Left hindlimb (tissue), 1 donor: ENCODE measurements at places on chromosomes 11 and 22.

DNA sequence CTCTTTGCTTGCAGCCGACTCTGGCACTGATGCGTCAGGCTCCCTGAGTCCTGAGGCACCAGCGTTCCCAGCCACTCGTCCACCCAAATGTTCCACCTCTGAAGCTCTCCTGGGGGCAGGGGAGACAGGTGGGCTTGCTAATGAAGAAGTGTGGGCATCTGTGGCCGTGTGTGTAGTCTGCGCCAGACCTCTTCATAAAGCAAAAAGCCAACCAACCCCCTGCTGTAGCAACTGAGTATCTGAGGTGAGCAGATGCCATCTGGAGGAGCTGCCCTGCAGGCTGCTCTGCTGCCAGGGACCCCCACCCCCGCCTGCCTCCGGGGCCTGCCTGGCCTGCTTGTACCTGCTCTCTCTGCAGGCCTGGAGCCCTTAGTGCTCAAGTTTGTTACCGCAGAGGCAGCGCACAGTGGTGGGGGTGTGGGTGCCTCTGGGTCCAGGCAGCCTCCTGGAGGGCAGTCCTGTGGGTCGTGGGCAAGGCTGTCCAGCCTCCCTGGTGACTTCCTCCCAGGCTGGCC, 272.5 kb downstream of the TBC1D22A start:
- DNase-seq: no peak

GRCh38 chr11:63491240-63491587, 247 bp upstream of the PLAAT5 start:
- DNase-seq: no peak

- no peak for DNase-seq
Measured at GRCh38 chr11:13535819-13536218, 40.0 kb upstream of the PTH start.

GRCh38 chr22:23128269-23129108, 13.3 kb downstream of the RSPH14 start:
- peak; percentile 83 for DNase-seq

- no peak for DNase-seq
Measured at GRCh38 chr11:80519596-80520506, 1079.0 kb upstream of the TENM4 start.

DNA sequence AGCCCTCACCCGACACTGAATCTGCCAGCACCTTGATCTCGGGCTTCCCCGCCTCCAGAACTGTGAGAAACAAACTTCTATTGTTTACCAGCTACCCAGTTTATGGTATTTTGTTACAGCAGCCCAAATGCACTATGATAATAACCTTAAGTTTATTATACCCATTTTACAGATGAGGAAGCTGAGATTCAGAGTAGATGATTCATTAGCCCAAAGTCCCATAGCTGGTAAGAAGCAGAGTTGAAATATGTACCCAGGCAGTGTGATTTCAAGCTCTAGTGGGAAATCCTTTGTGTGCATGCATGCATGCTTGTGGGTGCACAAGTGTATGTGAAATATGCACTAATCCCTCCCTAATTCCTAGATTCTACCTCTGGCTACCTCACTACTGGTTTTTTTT, 7.9 kb downstream of the GRIK4 start:
- DNase-seq: no peak

GRCh38 chr11:60844870-60845221, 2.9 kb downstream of the CCDC86 start:
- DNase-seq: no peak

DNA sequence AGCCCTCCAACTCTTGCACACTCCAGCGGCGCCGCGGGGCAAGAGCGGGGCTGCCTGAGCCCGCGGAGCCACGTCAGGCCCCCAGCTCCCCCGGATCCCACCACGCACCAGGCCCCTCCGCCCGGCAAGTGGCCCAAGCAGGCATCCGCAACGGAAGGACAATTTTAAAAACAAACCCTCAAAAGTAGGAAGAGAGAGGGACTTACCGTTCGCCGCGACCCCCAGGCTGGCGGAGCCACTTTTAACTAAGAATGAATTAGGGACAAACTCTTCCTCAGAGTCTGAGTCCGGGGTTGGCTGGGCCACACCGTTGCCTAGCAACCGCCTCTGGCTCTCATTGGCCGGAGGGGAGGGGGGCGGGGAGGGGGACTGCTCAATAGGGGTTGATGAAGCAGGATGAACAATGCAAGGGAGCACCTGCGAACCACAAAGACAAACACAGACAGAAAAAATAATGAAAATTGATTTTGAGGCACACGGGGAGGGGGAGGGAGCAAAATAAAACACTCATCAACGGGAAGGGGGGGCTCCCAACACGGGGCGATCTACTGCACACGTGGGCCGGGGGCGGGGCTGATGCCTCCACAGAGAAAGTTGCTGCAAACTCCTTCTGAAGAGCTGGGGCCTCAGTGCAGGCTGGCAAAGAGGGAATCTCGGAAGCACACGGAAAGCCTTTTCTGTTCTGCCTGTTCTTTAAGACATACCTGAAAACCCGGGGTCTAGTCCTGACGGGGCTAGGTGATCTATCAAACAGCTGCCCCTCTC, 387.5 kb upstream of the NARS2 start:
- DNase-seq: peak; percentile 80

- DNase-seq: no peak
Measured at GRCh38 chr11:118290923-118291322, 13.6 kb upstream of the CD3E start.

DNA sequence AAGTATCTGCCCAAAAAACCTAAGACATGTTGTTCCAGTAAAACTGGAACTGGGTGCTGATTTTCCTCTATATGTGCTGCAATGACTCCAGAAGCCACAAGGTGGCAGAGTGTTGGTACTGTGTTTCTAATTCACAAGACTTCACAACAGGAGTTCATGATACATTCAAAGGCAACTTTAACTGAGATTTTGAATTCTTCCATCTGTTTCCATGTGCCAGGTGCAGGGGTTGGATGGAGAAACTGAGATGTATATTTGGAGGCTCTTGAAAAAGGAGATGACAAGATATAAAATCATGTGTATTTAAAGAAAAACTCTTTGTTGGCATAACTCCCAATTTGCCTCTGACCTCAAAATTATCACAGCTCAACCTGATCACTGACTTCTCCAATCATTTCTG, 1098.6 kb upstream of the CCDC90B start:
- DNase-seq: no peak

DNA sequence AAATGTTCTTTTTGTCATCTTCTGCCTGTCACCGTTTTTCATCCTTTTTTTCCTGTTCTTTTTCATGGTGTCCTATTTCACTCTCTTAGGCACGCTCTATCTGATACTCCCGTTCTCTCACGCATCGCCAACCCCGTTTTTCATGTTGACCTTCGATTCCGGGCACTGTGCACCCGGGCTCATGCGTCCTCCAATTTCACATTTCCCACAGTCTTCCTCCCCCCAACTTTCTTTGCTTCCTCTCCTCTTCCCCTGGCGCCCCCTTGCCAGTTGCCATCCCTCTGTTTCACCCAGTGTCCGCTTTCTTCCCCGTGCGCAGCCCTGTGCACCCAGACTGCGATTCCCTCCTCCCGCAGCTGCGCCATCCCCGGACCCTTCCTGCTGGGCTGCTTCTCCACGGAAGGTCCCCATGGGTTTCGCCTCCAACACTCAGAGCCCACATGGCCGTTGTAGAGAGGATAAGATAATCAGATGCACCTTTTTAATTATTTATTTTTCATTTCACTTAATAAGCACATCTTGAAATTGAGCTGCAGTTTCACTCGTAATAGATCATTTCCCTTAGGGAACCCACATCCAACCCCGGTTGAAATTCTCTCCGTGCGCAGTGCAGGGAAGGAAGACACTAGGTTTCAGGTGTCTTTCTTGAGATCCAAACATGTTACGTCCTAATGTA, 791.1 kb downstream of the NTM start:
- no peak for DNase-seq

- DNase-seq: no peak
Measured at GRCh38 chr11:44592125-44592940, 26.9 kb downstream of the CD82 start.

DNA sequence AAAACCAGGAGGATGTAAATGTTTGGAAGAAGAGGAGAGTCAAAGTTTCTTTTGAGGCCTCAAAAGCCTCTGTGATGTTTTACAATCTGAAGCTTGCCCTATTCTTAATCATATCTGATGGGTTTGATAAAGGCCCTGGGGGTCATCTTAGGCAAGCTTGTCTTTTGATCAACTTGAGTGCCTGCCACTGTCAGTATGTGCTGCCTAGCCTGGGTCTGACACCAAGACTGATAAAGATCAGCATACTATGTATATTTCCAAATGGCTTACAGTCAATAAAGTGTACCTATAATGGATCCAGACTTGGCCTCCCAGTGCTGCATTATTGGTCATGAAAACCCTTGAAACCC, 12.7 kb downstream of the EHF start:
- no peak for DNase-seq

DNA sequence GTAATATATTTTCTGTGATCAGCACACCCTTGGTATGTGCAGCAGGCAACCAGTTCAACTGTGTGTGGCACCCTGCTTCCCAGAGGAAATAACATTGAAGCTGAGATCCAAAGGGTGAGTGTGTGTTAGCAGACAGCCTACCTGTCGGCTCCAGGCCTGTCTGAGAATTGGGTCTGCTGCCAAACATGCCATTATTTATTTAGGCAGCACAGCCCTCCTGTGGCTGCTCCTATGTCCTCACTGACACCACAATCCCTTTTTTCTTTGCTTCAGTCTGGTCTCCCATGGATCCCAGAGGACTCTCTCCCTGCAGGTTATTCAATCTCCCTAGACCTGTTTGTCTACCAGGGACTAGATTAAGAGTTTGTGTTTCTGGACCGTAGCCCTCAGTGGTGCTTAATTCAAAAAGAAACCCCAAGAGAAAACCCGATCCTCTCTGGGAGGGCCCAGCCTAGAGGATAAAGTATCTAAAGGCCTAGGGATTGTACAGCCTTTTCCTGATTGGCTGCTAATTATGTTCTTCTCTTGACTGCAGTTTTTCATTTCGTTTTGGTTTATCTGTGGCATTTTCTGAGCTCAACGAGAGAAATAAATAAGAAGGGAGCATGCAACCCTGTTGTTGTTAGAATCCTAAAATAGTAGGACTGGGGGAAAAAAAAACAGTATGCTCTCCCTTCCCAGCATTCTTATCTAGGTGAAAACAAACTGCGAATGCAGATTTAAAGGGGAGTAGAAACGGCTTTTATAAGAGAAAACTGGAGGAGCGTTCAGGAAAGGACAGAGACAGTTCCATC, 24.1 kb downstream of the KCNE3 start:
- DNase-seq: no peak

GRCh38 chr22:19807914-19808872, 46.5 kb downstream of the GNB1L start:
- DNase-seq: no peak

DNA sequence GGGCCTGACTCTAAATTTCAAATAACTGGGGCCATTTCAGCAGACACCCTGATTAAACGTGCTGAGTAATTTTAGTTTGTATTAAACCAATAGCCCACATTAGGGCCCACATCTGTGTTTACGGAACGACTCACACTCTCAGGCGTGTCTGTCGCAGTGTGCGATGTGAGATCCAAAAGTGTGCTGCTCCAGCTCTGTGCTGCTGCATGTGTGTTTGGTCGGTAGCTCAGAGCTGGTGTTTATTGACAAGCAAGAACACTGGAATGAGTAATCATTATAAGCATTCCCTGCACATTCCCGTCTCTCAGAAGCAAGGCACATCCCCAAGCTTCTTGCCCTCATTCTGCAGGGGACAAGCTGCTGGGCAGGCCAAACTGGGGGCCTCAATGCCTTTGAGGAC, 7.8 kb downstream of the OPCML start:
- no peak for DNase-seq

DNA sequence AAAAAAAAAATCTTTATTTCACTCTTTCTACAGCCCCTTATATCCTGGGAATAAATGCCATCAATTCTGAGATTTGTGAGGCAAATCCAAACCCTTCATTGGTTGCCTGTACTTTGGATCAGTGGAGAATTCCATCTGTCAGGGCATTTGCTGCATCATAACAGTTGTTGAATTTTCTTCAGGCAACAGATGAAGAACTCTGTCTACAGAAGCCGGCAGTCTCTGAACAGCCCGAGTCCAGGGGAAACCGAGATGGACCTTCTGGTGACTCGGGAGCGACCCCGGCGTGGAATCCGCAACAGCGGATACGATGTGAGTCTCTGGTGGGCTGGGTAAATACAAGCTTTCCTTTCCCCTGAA, 82.3 kb downstream of the C11orf91 start:
- DNase-seq: no peak

GRCh38 chr11:68439355-68440065, 21.0 kb upstream of the PPP6R3 start:
- DNase-seq: no peak

DNA sequence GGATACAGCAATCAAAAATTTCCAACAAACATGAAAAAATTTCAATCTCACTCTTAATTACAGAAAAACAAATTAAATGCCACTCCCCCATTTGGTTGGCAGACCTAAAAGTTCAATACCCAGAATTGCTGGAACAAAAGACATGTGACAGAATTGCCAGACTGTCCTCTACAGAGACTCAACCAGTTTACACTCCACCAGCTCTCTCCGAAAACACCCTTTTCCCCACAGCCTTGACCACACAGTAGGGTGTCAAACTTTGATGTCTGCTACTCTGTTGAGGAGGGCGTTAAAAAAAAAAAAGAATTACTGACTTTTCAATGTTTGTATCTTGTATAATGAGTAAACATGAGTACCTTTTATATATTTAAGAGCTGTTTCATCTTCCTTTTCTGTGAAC, 44.7 kb upstream of the YPEL1 start:
- no peak for DNase-seq

DNA sequence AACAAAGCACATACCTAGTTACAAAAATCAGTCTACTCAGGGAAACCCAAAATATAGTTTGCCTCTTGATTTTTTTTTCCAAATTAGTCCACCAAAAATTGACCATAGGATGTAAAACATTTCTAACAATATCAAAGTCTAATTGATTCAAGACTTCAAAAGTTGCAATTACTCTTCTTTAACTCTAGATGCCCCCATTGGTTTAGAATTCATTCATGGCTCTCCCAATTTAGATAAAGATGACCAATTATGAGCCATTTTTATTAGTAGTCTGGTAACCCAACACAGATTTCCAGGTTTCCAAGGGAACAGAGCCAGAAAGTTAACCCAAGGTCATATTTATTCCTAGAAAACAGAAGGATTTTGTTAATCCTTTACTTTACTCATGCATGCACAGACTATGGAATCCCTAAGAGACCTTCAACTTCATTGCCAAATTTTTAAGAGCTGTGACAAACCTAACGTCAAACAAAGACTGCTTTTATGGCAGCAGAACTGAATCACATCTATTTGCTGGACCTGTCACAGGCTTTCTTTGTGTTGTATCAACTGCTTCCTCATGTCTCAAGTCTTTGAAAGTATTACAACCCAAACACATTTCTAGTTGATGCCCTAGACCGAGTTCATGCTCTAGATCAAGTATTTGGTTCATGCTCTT, 55.3 kb downstream of the C22orf42 start:
- DNase-seq: no peak

DNA sequence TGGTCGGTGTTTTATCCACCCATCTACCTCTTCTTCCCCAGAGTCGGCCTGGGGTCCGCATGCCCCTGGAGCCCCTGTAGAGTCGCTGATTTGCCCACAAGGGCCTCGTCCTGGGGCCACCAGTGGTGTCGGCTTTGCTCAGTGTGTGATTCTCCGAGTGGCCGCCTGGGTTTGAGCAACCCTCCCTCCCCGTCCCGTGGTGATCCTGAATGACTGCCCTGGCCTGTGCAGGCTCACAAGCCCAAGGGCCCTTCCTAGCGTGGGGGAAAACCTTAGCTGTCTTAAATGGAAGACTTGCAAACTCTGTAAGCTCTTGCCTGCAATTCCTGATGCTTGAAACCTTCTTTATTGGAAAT, 128.3 kb downstream of the OSBP2 start:
- no peak for DNase-seq

GRCh38 chr11:60809691-60810090, 24.6 kb downstream of the MS4A10 start:
- DNase-seq: no peak

- no peak for DNase-seq
Measured at GRCh38 chr11:47998733-47999359, 18.5 kb downstream of the PTPRJ start.
